ENCODE measurements at places on chromosomes 13 and 19.

DNA sequence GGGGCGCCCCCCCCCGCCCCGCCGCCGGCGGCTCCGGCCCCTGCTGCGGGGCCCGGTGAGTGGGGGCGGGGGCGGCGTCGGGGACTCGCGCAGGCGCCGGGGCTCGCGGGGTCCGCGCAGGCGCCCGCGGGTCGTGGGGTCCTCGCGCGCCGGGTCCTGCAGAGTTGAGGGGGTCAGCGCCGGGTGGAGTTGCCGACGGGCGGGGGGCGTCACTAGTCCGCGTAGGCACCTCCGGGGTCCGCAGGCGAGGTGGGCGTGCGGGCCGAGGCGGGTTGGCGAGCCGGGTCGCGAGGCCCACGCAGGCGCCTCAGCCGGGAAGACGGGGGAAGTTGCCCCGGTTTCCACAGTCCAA is 365 bp downstream of the PPP6R1 start:
- no peak for DNase-seq

DNA sequence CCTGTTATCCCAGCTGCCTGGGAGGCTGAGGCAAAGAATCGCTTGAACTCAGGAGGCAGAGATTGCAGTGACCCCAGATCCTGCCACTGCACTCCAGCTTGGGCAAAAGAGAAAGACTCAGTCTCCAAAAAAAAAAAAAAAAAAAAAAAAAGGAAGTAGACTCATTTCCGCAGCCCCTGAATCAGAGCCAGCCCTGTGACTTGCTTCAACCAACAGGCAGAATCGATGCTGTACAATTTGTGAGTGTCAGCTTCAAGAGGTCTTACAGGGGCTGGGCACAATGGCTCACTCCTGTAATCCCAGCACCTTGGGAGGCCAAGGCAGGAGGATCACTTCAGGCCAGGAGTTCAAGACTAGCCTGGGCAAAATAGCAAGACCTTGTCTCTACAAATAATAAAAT is 12.8 kb downstream of the ANKRD27 start:
- DNase-seq: peak; percentile 60

- DNase-seq: no peak
These were observed 12.3 kb downstream of the WDFY2 start for GRCh38 chr13:51596541-51596940.

GRCh38 chr19:13037161-13037560 is 41.9 kb downstream of the NFIX start:
- no peak for DNase-seq

GRCh38 chr13:112842931-112843391 is 126.1 kb upstream of the MCF2L start:
- no peak for DNase-seq

DNA sequence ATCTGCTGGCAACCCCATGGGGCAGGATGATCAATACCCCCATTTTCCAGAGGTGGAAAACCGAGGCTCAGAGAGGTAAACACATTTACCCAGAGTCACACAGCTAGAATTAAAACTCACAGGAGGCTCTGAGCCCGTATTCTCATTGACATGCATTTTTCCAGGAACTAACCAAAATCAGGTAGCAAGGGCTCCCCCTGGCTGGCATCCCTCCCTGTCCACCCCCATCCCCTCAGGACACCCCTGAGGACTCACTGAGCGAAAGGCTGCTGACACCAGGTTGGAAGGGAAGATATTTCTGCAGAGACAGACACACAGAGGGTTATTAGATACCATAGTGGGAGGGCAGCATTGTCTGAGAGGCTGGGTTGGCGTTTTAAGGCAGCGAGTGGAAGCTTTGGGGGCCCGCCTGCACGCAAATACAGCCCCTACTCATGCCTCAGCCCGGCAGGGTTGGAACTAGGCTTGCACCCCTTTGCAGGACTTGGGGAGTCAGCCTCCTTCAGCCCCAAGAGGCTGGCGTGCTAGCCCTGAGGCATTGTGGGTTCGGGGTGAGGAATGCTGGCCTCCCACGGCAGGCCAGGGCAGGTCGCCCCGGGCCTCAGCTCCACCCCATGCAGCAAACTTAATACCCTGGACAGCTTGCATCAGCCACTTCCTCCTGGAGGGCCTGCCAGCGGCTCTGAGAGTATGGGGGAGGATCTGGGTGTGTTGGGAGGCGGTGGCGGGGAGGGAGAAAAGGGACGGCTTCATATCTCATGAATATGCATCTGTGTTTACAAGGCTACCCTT is 3.9 kb downstream of the SLC1A5 start:
- peak; percentile 86 for DNase-seq

DNA sequence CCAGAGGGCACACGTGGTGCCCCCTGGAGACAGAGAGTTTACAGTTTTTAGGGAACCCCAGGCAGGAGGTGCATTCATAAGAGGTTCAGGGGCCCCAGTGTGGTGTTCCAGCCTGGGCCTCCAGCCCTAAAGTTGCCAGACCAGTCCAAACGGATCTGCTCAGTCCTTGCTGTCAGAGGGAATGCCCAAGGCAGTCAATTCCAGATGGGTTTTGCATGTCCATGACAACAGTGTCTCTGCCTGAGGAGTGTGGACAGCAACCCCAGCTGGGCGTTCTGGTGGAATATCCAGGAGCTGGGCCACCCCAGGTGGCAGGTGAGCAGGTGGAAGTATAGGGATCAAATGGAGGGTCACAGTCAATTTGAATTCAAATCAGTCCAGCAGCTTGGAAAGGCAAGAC is 25.3 kb downstream of the FBXO27 start:
- no peak for DNase-seq

DNA sequence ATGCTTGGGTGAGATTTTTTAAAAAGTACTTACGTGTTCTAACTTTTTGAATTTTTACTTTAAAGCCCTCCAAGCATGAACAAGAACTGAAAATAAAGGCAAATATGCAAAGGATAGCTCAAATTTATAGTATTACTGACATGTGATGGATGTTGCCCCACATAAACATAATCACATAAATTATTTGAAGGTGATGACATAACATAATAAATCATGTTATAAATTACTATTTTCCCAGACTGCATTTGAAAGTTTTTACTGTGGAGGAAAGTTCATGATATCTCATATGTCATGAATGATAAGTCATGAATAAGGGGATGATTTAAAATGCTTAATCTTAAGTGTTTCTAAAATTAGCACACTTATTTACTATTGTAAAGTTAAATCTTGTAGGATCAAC is 705.7 kb upstream of the SLITRK1 start:
- no peak for DNase-seq

DNA sequence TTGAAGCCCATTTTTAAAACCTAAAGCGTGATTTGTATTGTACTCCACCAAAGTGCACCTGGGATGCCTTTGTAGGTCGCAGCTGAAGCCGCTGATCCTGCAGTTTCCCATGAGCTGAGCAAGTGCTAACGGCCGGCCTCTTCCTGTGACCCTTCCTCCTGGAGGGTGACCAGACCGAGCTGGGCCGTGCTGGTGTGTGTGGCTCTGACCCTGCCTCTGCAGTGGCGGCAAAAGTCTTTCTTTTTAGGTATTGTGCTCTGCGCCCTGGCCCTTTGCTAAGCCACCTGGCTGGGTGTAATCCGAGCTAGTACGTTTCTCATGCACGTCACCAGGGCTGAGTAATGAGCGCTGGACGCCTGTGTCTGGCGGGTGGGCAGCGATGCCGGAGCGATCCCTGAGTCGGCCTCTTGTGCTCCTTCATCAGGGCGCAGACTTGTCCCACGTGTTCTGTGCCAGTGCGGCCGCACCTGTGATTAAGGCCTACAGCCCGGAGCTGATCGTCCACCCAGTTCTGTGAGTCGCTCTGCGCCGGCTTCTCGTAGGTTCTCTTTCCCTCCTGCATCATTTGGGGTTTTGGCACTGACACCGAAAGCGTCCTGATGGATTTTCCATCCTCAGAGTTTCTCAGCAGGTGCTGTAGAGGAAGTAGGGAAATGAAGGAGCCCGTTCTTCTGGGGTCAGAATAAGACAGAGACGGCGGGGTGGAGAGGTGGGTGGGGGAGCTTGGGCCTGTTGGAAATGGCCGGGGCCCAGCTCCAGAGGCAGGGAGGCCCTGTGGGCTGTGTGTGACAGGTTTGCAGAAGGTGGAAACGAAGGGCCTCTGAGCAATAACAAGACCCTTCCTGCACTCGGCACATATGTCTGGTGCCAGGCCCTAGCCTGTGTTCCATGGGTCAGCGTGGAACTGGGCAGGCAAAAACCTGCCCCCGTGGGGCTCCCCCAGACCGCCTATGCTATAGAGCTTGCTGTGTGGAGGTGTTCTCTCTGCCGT is 9.7 kb downstream of the NAXD start:
- DNase-seq: no peak

- DNase-seq: peak; percentile 93
These were observed 11.5 kb downstream of the APLP1 start for GRCh38 chr19:35879770-35880317.

- no peak for DNase-seq
These were observed 386.5 kb upstream of the SPRY2 start for GRCh38 chr13:80727321-80727975.

DNA sequence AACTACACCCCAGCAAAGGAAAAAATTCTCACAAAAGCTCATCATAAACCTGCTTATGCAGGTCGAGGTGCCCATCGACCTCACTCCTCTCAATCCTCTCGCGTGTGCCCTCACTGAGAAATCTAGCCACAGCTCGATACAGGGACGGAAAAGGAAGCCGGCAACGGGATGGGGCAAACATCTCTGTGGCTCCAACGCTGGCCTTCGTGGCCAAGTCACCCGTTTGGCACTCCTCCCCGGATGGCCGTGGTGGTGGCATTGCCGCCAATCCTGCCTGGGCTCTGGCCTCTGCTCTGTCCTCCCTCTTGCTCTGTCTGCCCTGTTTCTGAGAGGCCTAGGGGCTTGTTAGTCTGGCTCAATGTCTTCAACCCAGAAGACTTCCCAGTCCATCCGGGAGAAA is 41.2 kb downstream of the ZNF146 start:
- DNase-seq: no peak

GRCh38 chr19:48900477-48901406 is 630 bp downstream of the NUCB1 start:
- peak; percentile 53 for DNase-seq

DNA sequence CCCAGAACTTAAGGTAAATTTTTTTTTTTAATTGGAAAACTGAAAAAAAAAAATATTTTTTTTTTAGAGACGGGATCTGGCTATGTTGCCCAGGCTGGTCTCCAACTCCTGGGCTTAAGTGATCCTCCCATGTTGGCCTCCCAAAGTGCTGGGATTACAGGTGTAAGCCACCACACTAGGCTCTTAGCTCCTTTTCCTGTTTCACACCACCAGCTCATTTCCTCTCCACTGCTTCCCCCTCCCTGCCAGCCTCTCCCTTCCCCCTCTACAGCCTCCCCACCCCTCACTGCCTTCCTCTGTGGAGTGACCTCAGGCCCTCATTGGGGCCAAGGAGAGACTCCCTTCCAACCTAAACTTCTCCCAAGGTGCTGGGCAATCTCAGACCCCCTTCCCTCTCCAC is 4.2 kb upstream of the GIPR start:
- DNase-seq: no peak

- DNase-seq: peak; percentile 14
These were observed 196.6 kb upstream of the GPR12 start for GRCh38 chr13:26957182-26957581.

DNA sequence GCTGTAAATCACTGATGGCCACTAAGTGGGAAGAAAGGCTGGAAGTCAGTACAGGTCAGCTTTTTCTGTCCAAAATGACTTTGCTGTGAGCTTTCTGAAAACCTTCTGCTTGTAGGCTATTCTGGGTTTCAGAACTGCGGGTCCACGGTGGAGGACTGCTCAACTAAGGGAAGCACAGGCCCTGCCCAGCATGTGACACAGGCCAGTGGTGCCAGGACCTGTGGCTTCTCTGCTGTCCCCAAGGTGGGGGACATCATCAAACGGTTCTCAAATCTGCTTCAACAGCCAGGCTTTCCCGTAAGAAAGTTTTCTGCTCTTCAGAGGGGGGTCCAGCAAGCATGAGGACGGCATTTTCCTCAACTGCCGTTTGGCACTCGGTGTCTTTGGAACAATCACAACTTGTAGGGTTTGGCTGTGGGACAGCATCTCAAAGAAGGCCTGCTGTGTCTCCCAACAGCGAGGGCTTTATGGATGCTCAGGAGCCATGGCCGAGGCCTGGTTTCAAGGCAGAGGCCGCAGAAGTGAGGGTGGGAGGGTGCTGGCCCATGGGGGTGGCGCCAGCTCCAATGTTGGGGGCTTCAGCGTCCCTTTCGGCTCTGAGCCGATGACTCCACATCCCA is 3.8 kb downstream of the SGTA start:
- no peak for DNase-seq

DNA sequence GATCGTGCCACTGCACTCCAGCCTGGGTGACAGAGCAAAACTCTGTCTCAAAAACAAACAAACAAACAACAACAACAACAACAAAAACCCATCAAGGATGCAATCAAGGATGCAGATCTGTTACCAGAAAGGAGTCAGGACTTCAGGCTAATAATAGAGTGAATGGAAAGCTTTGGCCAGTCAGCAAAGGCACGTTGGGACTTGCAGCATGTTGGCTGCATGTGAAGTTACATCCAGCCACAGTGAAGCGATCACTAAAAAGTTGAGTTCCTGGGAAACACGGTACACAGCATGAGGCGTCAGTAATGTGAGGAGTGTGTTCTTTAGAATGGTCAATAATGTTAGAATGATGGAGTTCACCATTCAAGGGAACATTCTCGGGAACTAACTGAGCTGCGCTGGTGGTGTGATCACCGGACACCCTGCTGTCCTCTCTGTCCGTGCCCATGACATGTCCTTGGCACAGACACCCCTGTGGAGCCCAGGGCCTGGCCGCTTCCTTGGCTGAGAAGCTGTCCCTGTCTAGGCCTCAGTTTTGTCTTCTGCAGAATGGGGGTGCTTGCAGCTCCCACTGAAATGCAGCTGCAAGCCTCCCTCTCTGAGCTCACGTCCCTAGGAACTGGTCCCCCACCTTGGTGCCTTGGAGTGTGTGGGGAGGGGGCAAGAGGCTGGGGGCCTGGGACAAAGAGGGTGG is 2.3 kb upstream of the LGALS7B start:
- no peak for DNase-seq

GRCh38 chr13:73945871-73946270 is 188.3 kb downstream of the KLF12 start:
- DNase-seq: no peak

DNA sequence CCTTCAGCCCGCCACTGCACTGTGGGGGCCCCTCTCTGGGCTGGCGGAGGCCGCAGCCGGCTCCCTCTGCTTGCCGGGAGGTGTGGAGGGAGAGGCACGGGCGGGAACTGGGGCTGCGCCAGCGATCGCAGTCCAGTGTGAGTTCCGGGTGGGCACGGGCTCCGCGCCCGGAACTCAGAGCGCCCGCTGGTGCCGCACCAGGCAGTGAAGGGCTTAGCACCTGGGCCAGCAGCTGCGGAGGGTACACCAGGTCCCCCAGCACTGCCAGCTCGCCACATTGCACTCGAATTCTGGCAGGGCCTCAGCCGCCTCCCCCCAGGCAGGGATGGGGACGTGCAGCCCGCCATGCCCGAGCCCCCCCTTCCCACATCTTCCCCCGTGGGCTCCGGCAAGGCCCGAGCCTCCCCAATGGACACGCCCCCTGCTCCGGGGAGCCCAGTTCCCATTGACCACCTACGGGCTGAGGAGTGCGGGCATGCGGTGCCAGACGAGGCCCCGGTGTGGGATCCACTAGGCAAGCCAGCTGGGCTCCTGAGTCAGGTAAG is 135.9 kb upstream of the RFC3 start:
- DNase-seq: no peak

Measured in inflammatory macrophage (primary cell).